ENCODE measurements at places on chromosomes 5 and 9.

DNA sequence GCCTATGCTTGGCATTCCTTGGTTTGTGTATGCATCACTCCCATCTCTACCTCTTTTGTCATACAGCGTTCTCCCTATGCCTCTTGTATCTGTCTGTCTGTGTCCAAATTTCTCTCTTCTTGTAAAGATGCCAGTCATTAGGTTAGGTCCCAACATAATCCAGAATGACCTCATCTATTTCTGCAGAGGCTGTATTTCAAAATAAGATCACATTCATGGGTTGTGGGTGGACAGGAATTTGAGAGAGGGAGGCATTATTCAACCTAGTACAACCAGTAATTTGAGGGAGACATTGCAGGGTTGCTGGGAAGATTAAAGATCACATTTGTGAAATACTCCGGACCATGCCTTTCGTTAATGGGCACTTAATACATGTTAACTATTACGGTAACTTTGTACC is 155.0 kb downstream of the MAN2A1 start:
- ATAC-seq = no peak

- ATAC-seq = no peak
These were observed 131.7 kb downstream of the TRPM6 start for GRCh38 chr9:74755999-74756398.

- peak; percentile 81 for ATAC-seq
These were observed 142.6 kb upstream of the LMX1B start for GRCh38 chr9:126471084-126471624.

DNA sequence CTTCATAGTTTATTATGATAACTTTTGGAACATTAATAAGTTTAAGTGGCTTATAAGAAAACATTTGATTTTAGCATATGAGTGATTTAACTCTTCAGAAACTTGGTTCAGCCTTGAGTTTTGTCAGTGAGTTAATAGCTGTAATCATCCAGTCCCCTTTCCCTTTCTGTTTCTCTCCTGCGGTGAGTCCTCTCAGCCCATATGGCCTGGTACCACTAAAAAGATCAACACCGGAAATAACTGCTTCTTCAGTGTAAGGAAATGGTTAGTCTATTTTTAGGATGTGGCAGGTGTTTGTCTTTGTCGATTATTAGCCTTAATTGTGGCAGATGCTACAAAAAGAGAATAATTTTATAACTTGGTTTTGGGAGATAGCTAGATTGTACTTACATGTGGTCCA is 120.2 kb upstream of the GRHPR start:
- no peak for ATAC-seq

- no peak for ATAC-seq
These were observed 16.6 kb downstream of the GPRIN1 start for GRCh38 chr5:176593273-176593869.

Measured in motor neuron (in vitro differentiated cells).